Mucosa of gallbladder (tissue), 1 donor: ENCODE measurements at places on chromosomes 6 and 20.

DNA sequence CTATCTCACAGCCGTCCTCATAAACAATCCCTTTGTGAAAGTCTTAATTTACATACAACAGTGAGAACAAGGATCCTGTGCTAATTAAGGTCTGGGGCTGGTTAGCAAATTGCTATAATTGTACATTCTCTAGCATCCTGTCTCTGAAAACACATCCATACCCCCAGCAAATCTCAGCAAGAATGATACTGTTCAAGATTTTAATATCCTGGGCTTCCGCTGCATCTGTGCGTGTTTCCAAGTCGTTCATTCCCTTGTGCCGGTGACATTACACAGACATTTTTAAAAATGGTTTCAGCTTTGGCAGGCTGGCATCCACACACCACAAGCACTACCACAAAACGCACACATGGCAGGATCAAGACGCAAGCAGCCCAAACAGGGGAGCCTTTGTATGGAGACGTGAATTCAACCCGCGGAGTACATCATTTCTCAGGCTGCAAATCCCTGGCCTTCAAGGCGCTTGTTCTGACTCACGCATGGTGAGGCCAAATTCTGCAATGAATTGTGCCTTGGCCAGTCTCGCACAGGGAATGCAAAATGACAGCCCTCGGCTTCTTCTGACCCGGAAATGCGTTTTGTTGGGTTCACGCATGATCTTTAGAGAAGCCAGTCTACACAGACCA, 20.3 kb downstream of the ZMYND8 start:
- peak; percentile 51 for DNase-seq

DNA sequence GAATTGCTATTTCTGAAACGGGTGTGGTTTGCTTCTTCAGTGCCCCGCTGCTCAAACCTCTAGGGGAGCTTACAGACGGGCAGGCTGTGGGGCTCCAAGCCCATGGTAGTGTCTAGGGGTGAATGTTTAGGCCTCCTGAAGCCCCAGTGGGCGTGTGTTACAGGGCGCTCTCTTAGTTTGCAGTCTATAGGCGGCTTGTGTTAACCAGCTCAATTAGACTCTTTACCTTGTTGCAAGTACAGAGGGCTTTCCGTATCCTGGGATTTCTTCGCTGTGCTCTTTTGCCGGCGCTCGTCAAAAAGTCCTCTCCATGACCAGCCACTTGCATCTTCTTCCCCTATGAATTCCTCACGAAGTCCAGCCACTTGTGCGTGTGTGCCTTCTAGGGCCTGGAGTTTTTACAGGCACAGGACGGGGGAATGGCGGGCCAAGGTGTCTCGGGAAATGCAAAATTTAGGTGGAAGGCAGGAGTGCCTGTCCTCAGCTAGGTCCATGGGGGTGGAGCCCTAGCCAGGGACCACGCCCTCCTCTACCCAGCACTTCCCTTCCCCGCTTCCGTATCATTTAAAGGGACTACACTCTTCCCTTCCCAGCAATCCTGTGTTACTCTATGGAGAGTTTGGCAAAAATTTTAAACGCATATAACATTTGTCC, 94.5 kb downstream of the HTR1B start:
- no peak for DNase-seq

DNA sequence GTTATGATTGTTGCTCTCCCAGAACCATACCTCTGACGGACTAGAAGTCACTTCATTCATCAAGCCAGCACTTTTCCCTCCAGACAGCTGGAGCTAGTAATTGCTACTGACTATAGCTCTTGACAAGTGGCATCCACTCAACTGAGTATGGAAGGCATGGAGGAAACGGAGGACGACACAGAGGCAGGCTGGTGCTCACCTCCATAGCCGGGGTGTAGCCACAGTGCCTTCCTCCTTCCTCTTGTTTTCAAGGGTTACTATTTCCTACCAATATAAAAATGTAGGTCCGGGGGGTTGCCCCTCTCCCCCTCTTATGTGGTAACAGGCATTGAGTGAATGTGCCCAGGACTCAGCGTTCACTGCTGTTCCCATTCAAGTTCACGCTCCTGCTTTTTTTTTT, 23.5 kb upstream of the FOXC1 start:
- DNase-seq, result no peak

GRCh38 chr6:113172531-113172966, 684.6 kb upstream of the MARCKS start:
- DNase-seq, result peak; percentile 27

DNA sequence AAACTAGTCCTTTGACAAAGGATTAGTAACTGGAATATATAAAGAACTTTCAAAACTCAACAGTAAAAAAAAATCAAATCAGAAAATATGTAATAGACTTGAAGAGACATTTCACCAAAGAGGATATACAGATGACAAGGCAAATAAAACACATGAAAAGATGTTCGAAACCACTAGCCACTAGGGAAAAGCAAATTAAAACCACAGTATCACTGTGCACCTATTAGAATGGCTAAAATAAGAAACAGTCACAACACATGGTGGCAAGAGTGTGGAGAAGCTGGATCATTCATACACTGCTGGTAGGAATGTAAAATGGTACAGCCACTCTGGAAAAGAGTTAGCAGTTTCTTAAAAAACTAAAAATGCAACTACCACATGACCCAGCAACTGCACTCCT, 14.9 kb downstream of the ZBTB2 start:
- no peak for DNase-seq

GRCh38 chr6:65719101-65719500, 12.1 kb upstream of the EYS start:
- no peak for DNase-seq

GRCh38 chr6:10276106-10276505, 138.8 kb downstream of the TFAP2A start:
- no peak for DNase-seq

DNA sequence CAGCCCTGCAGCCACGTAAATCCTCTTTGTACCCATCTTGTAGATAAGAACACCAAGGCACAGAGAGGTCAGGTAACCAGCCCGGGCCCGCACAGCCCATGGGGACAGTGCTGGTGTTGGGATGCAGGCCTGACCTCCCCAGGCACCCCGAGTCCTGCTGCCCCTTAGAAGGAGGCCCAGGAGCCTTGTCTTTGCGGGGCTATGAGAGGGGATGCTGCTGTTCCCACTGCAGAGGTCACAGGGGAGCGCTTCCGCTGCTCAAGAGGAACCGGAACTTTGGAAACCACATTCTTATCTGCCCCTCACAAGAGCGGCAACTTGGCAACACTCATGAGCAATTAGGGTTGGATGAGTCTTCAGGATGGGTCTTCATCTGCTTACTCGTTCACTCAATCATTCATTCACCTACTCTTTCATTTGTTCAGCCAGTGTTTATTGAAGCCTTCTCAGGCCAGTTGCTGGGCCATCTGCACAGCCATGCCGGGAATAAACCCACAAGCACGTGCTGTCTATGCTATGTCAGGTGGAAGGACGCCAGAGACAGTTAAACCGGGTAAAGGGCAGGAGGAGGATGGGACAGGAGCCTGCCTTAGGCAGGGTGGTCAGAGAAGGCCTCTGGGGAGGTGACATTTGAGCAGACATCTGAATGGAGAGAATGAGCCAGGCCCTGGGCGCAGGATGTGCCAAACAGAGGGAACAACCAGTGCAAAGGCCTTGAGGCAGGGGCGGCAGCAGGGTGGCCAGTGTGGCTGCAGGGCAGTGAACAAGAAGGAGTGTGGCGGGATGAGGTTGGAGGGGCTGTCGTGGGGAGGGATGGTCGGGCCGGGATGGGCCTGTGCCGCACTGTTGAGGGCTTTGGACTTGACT, 60.8 kb downstream of the RBM38 start:
- DNase-seq, result no peak

DNA sequence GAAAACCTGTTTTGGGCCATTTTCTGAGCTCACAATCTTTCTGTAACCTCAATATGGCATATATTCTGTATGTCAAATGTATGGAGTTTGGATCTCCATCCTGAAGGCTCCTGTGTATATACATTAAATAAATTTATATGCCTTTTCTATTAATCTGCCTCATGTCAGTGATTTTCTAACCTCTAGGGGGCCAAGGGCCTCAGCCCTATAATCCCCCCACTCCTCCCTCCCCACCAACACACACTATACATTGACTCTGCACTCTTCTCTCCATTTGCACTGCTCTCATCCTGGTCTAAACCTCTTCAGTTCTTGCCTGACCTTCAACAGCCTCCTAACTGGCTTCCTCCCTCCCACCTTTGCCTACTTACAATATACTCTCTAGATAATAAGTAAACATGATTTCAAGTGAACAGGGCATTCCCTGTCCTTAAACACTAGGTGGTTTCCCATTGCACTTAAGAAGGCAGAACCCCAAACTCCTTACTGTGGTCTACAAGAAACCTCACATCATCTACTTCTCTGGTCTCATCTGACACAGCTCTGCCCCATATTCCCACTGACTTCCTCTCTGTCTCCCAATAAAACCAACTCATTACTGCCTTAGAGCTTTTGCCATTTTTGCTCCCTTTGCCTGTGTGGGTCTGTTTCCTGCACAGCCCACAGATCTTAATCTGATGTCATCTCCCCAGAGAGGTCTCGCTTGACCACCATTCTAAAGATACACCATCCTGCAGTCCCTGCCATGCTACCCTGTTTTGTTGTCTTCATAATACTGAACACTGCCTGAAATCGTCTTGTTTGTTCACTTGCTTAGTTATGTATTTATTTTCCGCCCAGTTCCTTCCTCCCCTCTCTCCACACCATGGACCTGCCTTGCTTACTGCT, 213.7 kb downstream of the SYNE1 start:
- DNase-seq, result no peak

DNA sequence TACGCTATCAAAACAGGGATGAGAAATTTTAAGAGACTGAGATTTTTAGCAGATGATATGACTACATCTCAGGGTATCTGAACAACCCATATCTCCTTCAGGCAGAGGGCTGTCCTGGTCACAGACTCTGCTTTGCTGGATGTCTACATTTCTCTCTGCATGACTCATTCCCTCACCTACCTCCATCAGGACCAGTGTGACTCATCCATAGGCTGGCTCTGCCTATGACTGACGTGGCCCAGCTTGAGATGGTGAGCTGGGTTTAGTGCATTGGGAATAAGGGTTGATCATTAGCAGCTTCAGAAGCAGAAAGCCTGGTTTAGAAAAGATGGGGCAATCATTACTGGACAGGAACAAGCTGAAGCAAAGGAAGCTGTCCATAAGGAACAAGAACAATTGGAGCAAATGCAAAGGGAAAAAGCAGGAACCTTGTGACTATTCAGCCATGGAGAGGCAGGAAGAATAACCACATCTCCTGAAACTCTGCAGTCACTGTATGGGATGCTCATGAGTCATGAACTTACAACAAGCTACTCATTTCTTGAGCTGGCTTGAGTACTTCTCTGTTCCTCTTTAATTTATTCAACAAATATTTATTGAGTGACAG, 86.4 kb upstream of the CBLN4 start:
- no peak for DNase-seq

- DNase-seq, result no peak
Measured at GRCh38 chr6:109221543-109222195, 126.4 kb downstream of the CEP57L1 start.

GRCh38 chr20:58344741-58345140, 35.2 kb downstream of the RAB22A start:
- DNase-seq, result no peak

- no peak for DNase-seq
Measured at GRCh38 chr6:21831521-21832291, 238.2 kb downstream of the SOX4 start.

GRCh38 chr20:62357681-62358080, 9.4 kb downstream of the LAMA5 start:
- DNase-seq, result no peak

- DNase-seq, result no peak
Measured at GRCh38 chr20:13684566-13685222, 46.0 kb upstream of the TASP1 start.

DNA sequence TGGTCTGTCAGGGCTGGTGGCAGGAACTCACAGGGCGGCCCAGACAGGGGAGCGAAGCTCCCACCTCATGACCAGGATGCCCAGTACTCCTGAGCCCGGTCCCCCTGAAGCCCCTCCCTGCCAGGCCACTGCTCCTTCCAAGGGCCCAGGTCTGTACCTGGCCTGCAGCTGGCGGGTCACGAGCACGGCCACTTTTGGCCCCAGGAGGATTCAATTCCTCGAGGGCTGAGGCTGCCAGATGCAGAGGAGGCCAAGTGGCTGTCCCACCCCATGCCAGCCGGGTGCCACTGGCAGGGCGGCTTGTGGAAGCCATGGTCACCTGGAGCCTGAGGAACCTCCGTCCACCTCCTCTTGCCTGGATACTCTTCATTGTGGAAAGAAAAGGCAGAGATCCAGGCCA, 17.4 kb downstream of the PMEPA1 start:
- DNase-seq, result no peak

- DNase-seq, result no peak
Measured at GRCh38 chr20:60300374-60300773, 342.2 kb downstream of the CDH26 start.

GRCh38 chr6:25002326-25003091, 66.7 kb upstream of the RIPOR2 start:
- no peak for DNase-seq

DNA sequence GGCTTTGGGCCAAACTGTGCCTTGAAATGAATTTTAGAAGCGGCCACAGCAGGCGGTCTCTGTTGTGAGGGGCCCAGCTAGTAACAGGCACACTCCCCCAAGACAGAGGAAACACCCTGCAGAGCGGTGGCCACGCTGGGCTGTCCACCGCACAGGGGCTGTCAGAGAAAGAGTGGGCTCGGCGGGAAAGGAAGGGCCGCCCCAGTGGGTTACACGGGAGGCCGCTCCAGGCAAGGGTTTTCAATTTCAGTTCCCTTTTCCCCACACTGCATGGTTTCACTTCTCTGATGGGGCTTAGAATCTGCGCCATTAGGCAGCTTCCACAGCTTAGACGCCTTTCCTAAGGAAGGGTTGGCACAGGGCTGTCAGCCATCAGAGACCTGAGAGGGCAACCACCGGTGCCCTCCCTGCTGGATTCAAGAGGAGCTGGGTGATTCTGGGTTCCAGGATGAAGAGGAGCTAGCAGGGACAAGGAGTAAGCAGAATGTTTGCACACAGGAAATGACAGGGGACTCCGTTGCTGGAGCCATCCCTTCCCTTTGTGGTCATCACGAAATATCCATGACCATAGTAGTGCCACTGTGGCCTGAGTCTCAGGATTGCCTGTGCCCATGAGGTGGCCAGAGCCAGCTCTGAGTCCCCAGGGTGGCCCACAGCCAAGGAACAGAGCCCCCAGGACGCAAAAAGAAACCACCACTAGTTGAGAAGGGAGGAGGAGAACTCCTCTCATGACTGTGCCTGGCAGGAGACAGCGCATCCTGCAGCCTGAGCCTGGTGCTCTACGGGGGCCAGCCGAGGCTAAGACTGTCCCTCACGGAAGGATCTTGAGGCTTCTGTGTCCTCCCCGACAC, 282.7 kb downstream of the NRN1 start:
- DNase-seq, result no peak
